NCI-H69 (cell line): ENCODE measurements at places on chromosomes 4 and X.

DNA sequence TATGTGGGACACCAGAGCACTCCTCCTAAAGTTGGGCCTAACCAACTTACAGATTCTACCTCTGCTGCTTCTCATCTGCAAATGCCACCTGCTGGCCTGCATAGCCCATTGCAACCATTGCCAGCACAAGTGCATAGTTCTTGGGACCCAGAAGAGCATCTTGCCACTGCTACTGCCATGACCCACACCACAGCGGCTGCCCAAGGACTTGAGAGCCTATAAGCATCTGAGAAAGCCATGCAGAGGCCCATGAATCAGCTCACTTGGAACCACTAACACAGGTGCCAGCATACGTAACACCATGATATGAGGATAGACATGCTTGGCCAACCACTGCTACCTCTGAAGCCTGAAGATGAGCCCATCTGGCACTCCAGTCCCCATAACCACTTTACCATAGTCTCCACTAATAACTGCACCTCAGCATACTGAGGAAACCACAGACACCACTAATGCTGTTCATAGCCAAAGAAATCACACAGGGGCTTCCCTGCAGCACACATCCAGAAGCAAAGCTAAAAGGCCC is 258.1 kb upstream of the AGTR2 start:
- no peak for DNase-seq

DNA sequence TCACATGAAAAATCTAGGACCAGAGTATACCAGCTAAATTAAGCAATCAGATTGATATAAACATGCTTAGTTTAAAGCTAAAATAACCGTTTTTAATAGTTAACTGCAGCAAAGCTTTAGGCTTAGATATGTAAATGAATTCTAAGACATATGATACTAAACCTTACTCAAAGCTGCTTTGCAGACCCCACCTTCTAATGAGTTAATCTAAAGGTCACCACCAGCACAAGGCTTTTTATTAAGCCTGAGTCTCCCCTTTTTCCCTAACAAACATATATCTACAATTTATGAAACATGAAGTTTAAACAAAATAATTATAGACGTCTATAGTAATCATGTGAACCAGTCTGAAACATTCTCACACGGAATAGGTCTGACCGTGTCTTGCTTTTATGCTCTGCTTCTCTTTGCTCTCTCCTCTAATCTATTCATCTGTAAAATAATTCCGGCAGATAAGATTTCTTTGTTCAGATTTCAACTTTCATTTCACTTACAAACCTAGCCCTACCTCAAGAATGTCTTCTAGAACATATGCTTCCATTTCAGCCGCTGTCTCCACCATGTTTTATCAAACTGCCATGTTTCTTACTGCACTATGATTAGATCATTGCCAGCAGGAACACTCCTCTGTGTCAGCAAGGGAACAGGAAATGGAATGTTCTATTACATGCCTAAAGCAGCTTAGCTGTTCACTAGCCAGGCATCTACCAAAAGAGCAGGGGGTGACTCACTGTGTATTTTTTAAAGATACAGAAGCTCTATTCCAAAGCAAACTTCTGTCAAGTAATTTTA is 35.9 kb downstream of the ANKRD17 start:
- DNase-seq: peak; percentile 90

GRCh38 chrX:78330540-78330939 is 3.1 kb upstream of the CYSLTR1 start:
- no peak for DNase-seq

- no peak for DNase-seq
Observed at GRCh38 chrX:55357236-55357635, 92.5 kb upstream of the PAGE3 start.

DNA sequence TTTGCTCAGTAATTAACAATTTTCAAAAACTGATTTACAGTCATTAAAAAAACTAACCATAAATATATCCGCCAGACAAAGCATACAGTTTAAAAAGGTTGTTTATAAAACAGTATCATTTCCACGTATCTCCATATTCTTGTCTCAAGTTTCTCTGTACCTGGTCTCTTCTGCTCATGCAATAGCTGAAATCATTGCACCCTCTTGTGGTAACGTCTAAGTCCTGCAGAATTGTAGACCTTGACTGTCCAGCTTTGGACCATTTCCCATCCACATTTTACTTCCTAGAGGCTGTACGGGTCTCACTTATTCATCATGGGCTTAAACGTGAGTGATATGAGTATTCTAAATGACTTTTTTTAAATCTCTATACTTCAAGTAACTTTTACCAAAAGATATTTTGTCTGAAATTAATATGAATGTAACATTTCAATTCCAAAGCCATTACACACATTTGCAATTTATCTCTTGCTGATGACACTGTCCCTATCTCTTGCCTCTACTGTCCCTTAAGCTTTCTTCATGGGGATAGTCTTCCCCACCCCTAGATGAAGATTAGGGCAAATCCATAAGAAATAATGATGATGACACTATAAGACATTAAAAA is 118.5 kb downstream of the BTC start:
- peak; percentile 41 for DNase-seq

DNA sequence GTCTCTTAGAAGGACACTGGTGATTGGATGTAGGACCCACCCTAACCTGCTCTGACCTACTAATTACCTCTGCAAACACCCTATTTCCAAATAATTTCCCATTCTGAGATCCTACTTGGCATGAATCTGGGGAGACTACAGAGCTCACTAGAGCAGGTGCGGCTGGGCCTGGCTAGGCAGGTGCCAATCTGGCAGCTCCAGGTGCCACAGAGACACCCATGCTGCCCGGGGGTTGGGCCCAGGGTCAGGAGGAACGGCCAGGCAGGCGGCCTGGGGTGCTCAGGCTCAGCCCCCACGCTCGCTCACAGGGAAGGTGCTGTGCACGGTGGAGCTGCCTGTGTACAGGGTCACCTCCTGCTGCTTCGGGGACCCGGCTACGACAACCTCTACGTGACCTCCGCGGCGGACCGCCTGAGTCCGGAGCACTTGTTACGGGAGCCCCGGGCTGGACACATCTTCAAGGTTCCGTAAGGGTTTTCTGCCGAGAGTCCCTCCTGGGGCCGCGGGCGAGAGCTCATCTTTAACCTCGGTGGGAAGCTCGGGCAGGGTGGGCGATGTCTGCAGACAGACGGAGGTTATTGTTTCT is 26.5 kb upstream of the PLCXD1 start:
- DNase-seq: no peak

DNA sequence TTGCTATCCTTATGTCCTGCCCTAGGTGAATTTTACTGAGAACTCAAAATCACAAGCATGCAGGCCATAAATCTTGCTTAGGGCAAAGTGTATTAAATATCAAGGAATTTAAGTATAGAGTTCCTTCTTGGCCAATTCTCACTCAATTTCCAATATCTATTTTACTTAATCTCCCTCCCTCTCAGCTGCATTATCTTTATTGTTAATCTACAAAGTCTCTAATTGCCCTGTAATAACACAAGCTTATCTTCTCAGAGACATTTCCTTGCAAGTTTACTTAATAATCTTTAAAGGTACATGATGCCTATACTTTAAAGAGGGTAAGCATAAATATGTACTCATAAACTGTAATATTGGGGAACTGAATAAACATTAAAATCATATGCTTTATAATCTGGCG is 26.9 kb upstream of the MAOB start:
- DNase-seq: no peak

GRCh38 chr4:60039908-60040307 is 1160.2 kb upstream of the ADGRL3 start:
- DNase-seq: no peak

DNA sequence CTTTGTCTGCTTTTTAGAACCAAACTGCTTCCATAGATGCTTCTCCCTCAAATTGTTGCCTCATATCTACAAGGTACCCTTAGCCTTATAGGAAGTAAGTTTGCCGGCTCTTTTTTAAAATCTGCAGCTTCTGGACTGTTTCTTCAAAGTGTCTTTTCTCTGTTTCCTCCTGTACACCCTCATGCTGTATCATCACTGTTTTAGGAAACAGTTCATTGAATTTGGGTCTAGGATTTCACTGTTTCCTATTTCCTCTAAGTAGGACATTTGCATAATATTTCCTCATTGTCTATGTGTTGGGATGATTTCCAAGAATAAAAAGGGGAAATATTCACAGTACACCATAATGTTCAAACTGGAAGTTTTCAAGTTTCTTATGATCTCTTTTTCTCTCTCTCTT is 43.0 kb downstream of the BANK1 start:
- DNase-seq: no peak

GRCh38 chr4:73725510-73725909 is 14.9 kb upstream of the CXCL8 start:
- no peak for DNase-seq

DNA sequence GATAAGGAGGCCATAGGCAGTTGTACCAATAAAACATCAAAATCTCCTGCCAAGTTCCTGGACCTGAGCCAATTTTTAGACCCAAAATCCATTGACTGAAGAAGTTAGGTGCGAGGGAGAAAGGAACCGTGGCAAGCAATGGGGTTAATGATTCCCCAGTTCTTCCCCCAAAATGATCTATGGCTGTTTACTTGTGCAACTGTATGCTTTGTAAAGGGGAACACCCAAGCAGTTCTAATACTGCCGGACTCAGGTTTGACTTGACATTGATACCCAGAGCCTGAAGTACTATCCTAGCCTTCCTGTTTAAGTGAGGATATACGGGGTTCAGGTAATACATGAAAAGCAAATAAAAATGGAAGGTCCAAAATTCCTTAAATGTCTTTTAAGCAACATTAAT is 6.7 kb upstream of the EIF4E start:
- DNase-seq: no peak

- no peak for DNase-seq
Observed at GRCh38 chr4:107725281-107725859, 5.3 kb upstream of the PAPSS1 start.

- no peak for DNase-seq
Observed at GRCh38 chr4:184030036-184030435, 124.9 kb downstream of the STOX2 start.

DNA sequence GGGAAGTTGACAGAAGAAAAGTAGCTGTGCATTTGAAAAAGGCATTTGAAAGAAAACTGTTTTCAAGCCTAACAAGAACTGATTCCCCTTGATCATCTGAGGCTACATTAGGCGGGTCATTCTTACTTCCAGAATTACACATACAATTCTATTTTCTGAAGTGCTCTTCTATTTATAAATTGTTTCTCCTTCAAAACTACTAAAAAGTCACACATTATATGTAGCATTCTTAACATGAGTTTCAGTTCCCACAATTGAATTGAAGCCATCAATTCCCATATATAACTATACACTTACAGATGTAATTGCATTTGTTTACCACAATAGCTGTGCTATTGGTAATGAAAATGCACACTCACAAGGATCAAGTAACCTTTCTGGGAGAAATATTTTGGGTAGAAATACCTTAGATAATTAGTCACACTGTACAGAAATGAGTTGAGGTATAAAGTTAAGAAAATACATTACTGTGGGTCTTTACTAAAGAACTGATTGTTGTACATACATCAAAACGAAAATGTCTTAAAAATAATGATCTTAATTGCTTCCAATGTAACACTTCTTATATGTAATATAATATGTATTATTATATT is 1688.0 kb upstream of the AGA start:
- no peak for DNase-seq

DNA sequence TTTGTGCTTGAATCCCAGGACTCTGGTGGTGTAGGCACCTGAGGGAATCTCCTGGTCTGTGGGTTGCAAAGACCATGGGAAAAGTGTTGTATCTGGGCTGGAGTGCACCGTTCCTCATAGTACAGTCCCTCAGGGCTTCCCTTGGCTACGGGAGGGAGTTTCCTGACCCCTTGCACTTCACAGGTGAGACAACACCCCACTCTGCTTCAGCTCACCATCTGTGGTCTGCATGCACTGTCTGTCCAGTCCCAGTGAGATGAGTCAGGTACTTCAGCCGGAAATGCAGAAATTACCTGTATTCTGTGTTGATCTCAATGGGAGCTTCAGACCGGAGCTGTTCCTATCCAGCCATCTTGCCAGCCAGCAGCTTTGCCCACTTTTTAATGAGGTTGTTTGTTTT is 353.0 kb upstream of the IRS4 start:
- no peak for DNase-seq

- no peak for DNase-seq
Observed at GRCh38 chrX:124250835-124251437, 81.5 kb upstream of the TEX13D start.

DNA sequence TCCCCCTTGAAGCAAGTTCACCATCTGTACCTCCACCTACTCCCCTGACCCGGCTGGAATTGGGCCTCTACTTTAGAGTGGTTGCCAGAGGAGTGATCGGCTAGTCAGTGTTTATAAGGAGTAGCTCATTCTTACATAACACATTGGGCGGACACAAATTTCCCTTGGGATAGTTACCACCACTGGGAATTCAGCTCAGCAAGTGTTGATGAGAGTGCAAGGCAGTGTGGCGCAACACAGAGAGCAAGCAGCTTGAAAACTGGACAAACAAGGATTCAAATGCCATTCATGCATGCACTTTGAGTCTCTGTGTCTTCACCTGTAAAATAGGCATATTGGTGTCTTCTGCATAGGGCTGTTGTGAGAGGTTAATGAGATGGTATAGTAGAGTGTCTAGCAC is 92.7 kb downstream of the STK32B start:
- no peak for DNase-seq

DNA sequence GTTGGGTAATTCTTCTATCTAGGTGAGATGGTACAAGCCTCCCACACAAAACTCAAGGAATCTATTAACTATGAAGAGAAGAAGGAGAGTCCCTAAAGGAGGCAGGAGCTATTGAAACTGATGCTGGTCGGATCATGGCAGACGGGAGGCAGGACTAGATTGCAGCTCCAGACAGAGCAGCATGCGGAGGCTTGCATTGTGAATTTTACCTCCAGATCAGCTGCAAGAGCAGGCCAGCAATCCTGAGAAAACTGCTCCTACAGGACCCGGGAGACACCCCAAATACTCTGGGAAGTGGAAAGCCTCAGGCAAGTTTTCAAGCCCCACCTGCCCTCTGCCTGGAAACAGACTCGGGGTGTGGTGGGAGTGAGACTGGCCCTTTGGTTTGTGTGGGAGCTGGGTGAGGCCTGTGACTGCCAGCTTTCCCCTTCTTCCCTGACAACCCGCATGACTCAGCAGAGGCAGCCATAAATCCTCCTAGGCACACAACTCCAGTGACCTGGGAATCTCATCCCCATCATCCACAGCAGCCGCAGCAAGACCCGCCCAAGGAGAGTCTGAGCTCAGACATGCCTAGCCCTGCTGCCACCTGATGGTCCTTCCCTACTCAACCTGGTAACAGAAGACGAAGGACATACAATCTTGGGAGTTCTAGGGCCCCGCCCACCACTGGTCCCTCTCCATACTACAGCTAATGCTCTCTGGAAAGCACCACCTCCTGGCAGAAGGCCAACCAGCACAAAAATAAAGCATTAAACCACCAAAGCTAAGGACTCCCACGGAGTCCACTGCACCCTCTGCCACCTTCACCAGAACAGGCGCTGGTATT is 30.9 kb downstream of the GATB start:
- peak; percentile 51 for DNase-seq
